ENCODE measurements at places on chromosomes 13 and 19.

DNA sequence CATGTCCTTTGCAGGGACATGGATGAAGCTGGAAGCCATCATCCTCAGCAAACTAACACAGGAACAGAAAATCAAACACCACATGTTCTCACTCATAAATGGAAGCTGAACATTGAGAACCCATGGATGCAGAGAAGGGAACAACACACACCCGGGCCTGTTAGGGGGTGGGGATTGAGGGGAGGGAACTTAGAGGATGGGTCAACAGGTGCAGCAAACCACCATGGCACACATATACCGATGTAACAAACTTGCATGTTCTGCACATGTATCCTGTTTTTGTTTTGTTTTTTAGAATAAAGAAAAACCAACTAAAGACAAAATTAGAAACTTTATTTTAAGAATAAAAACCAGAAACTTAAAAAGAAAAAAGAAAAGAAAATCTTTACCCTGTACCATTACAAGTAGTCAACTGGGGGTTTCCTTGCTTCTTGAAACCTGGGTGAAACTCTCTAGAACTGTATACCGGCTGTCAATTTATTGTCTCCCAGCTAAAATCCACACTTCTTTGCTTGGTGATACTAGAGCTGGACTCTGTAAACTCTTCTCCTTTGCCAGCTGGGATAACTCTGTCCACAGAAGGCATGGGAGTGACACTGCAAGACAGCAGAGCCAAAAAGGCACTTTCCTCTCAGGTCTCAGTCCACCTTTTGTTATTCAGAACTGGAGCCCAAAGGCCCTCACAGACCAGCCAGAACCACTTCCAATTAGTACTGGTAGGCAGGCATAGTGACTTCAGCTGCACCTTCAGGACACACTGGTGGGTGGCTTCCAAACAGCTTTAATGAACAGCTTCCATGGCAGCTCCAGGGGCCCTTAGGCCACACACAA is 9.0 kb downstream of the MICU2 start:
- no peak for DNase-seq

DNA sequence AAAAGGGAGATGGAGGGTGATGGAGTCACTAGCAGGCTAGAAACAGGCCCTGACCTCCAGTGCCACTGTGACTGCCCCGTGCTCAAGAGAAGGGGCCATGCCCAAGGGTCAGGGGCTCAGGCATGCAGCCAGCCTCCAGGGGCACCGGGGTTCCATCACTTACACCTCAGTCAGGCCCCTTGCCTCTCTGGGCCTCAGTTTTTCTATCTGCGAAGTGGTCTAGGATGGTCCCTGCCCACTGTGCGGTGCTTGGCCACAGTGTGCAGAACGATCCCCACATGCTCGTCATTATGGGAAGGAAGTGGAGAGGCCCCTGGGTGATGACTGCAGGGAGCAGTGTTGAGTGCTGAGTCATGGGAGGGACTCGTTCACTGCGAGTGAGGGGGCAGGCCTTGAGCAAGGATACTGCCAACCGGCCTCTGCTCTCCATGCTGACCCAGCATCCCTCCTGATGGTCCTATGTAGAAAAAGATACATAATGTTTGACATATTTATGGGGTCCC is 23.1 kb downstream of the TMED1 start:
- DNase-seq = peak; percentile 87

DNA sequence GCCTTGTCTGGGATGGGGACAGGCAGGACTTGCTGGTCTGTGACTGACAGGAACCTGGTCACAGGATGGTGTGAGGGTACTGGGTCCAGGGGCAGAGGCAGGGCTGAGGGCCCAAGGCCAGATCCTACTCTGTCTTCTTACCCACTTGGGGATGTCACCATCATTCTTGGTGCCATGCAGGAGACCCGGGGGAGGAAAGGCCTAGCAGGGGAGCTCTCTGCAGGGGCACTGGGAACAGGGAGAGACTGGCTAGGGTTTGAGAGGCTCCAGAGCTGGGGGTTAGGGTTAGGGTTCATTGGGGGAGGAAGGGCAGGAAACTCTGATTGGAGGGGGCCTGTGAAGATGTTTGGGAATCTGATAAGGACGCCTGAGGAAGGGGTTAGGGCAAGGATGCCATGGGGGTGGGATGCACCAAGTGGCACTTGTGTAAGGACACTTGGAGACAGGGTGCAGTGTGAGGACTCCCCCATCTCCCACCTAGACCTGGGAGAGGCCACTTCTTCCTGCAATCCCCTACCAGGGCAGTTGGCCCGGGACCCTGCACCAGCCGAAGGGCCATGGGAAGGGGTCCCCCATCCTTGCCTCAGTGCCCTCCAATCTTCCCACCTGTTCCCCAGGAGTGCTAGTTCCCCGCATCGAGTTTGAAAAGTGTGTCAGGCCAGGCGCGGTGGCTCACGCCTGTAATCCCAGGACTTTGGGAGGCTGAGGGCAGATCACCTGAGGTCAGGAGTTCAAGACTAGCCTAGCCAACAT is 6.9 kb downstream of the PRR36 start:
- DNase-seq = no peak

DNA sequence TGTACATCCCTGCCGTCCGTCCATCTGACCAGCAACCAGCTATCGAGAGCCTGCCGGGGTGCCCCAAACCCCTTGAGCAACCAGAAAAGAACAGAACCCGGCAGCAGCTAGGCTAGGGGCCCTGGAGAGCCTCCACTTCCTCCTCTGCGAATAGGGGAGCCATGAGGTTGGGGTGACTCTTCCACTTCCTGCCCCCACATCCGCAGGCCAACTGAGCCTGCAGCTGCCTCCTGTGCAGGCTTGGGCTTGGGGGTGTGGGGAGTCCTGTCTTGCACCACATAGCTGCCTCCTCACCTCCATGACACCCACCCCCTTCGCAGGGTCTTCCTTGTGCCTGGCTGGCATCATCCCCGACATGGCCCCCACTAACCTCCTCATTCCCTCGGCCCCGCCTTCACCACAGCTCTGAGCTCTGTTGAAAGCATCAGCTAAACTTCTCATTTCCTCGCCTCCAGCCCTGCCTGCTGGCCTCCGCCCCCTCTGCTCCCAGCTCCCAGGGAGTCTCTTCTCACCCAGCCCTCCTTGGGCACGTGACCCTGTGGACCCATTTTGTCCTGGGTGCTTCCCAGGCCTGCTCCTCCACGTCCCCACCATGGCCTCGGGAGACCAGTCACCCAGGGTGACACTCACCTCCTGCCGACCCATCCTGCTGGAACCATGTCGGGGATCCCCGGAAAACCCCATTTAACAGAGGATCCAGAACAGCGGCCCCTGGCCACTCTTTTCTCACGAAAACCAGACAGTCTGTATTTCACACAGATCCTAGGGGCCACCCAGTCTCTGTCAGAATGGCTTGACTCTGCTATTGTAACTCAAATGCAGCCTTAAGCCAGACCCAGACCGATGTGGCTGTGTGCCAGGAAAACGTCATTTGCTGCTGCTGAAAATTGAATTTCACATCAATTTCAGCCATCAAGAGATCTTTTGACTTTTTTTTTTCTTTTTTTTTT is 50.4 kb downstream of the MYO9B start:
- no peak for DNase-seq

DNA sequence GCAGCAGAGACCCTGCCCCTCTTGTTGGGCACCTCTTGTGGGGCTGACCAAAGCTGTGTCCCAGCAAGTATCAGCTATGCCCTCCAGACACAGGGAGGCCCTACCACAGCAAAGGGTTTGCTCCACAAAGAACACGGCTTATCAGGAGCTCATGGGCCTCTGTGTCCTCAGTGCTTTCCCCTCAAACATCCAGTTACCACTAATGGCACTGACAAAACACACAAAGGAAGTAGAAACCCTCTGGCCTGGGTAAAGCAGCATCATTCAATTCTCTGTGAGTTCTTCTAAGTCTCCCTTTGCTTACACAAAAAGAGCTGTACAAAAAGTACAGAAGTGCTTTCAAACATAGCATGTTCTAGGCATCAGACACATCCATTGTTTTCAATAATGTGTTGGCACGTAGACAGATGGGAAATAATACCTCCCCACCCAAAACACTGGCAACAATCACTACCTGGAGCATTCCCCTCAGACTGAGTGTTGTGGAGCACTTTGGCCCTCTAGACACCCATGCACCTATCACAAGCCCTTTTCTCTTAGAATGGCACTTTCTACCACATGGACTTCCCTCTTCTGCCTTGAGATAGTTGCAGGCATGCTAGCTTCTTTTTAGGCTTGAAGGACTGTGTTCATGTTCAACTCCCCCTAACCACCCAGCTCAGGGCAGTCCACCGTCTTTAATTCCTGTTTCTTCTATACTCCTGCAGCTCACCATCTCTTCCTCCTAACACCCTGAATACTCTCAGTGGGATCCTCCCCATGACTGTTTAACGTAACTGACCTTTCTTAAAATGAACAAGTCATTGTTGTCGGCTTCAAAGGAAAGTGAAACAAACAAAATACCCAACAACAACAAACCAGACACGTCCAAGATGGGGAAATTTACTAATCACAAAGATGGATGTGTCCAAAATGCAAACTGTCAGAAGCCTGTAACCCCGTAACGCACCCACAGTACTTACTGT is 43.5 kb downstream of the ATP7B start:
- no peak for DNase-seq

DNA sequence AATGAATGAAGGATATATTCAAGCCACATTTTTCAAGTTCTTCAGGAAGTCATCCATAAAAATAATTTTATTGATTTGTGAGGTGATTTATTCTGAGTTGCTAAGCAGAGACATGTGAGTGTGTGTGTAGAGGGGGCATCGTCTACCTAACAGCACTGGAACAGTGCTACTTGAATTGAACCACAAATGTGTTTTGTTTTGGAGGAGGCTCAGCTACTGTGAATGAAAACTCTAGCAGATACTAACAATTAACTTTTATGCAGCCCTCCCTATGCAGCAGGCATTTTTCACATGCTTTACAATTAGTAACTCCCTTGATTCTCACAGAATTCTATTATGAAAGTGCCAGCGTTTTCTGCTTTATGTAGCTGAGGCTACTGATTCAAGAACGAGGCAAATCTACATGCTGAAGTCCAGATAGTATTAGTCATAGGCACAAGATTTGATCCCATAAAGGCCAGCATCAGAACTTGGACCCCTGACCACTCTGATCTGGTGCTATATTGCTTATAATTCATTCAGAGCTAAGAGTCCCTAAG is 103.7 kb downstream of the MYO16 start:
- no peak for DNase-seq

DNA sequence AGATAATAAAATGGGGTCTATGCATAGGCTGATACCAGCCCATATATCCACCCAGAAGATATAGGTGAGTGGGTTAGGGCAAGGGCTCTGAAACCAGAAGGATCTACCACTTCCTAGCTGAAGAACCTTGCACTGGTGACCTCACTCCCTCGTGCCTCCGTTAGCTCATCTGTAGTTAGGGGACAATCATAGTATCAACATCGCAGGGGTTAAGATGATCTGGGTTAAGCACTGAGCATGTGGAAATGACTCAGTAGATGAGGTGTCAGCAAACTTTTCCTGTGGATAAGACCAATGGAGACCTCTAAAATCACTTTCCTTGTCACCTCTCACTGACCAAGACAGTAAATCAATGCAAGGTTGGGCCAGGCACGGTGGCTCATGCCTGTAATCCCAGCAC is 30.5 kb downstream of the TNFSF14 start:
- no peak for DNase-seq

- no peak for DNase-seq
Observed at GRCh38 chr13:51856027-51856736, 5.6 kb upstream of the CCDC70 start.

- DNase-seq = no peak
Observed at GRCh38 chr19:13164343-13165161, 14.3 kb downstream of the IER2 start.

- no peak for DNase-seq
Observed at GRCh38 chr13:20340136-20340758, 108.1 kb upstream of the GJB6 start.

Measured in AG04450 (cell line).